ENCODE measurements at places on chromosomes 16 and 17. TPM values are rescaled to one million over a fixed set of nuclear protein-coding genes. Genes with fewer than 3 reads are reported as not detected.
A peak's percentile ranks its signal among the peaks of the same experiment; 100 is the strongest.

ABCA6 gene
- total RNA-seq = not detected

ZNF319 gene
- total RNA-seq = 6.6 TPM

CCL2 gene
- total RNA-seq = 1.4 TPM

ST6GALNAC2 gene
- 0.46 TPM for total RNA-seq

ARHGAP23 gene
- 96.3 TPM for total RNA-seq

RHBDL1 gene
- total RNA-seq = 7.6 TPM

USP43 gene
- 5.5 TPM for total RNA-seq

MRC2 gene
- total RNA-seq = 18.7 TPM

- no peaks in the 10 kb centered on the region for H3K4me1 ChIP-seq
- H3K4me3 ChIP-seq = no peak overlapping the region
- no peak for DNase-seq
- peaks cover 22% of the 10 kb centered on the region for H3K36me3 ChIP-seq
Observed at GRCh38 chr16:11768849-11769248, 26.2 kb upstream of the TXNDC11 start.

GRCh38 chr17:322006-322780 lies 30.4 kb downstream of the RPH3AL start:
- H3K27me3 ChIP-seq = no peaks in the 10 kb centered on the region
- peak overlapping the region; percentile 10 for H3K4me3 ChIP-seq
- H3K36me3 ChIP-seq = peaks cover 11% of the 10 kb centered on the region
- no peak overlapping the region for H3K27ac ChIP-seq
- peak; percentile 35 for DNase-seq

GRCh38 chr17:58595194-58595792 lies 80.9 kb upstream of the MTMR4 start:
- H3K36me3 ChIP-seq = no peaks in the 10 kb centered on the region
- H3K4me1 ChIP-seq = no peaks in the 10 kb centered on the region
- H3K4me3 ChIP-seq = no peak overlapping the region
- no peak for DNase-seq

GRCh38 chr17:13540546-13540945 lies 61.2 kb downstream of the HS3ST3A1 start:
- H3K4me3 ChIP-seq = no peak overlapping the region
- H3K4me1 ChIP-seq = no peaks in the 10 kb centered on the region
- H3K27me3 ChIP-seq = no peaks in the 10 kb centered on the region
- H3K36me3 ChIP-seq = no peaks in the 10 kb centered on the region
- no peak overlapping the region for H3K27ac ChIP-seq

DNA sequence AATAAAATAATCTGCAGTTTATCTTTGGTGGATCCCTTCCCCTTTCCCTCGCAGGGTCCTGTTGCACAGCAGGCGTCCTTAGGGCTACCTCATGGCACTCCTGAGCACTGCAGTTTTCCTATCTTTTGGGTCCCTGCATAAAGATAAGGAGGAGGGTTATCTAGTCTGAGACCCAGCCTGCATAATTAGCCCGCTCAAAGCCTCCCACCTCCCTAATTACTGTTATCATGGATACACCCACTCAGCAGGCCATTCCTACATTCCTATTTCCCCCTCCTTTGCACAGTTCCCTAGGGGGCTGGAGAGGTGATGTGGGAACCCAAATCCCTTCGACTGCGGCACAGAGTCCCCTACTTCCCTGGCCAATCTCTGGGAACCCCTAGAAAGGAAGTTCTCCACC lies 5.1 kb upstream of the CLUH start:
- DNase-seq = no peak
- H3K27me3 ChIP-seq = no peaks in the 10 kb centered on the region
- H3K27ac ChIP-seq = no peak overlapping the region
- peaks cover 2% of the 10 kb centered on the region for H3K36me3 ChIP-seq

- H3K27me3 ChIP-seq = no peaks in the 10 kb centered on the region
- H3K27ac ChIP-seq = no peak overlapping the region
- no peak for DNase-seq
- no peaks in the 10 kb centered on the region for H3K4me1 ChIP-seq
- H3K36me3 ChIP-seq = no peaks in the 10 kb centered on the region
Observed at GRCh38 chr16:89048090-89048725, 45.4 kb upstream of the ACSF3 start.

- no peak overlapping the region for H3K4me3 ChIP-seq
- H3K36me3 ChIP-seq = peaks cover 14% of the 10 kb centered on the region
- H3K4me1 ChIP-seq = no peaks in the 10 kb centered on the region
- H3K27me3 ChIP-seq = no peaks in the 10 kb centered on the region
Observed at GRCh38 chr17:76612977-76613851, 27.6 kb upstream of the ST6GALNAC2 start.

DNA sequence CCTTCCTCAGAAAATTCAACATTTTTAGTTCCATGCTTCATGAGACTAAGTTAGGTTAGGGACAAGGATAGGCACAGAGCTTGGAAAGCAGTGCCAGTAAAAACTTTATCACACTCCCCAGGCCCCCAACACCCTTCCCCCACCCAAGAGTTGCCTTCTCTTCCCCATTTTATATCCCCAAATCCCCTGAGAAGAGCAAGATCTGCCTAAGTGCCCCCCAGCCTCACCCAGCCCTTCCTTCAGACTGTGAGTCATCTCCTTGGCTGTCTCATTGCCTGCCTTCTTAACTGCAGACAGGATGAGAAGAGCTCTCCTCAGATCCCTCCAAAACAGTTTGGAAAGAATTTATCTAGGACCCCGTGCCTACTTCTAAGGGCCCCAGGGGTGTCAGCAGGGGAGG lies 55.8 kb downstream of the NEUROD2 start:
- no peaks in the 10 kb centered on the region for H3K36me3 ChIP-seq
- H3K4me1 ChIP-seq = peaks cover 2% of the 10 kb centered on the region

GRCh38 chr17:58416937-58417299 lies 416 bp downstream of the RNF43 start:
- H3K4me1 ChIP-seq = no peaks in the 10 kb centered on the region
- no peak overlapping the region for H3K27ac ChIP-seq
- no peaks in the 10 kb centered on the region for H3K27me3 ChIP-seq
- no peaks in the 10 kb centered on the region for H3K36me3 ChIP-seq
- DNase-seq = no peak
- peak overlapping the region; percentile 56 for H3K4me3 ChIP-seq

- H3K27me3 ChIP-seq = no peaks in the 10 kb centered on the region
- DNase-seq = peak; percentile 89
- no peak overlapping the region for H3K27ac ChIP-seq
- H3K4me3 ChIP-seq = peak overlapping the region; percentile 42
Observed at GRCh38 chr17:44376124-44376523, 12.5 kb upstream of the FAM171A2 start.

DNA sequence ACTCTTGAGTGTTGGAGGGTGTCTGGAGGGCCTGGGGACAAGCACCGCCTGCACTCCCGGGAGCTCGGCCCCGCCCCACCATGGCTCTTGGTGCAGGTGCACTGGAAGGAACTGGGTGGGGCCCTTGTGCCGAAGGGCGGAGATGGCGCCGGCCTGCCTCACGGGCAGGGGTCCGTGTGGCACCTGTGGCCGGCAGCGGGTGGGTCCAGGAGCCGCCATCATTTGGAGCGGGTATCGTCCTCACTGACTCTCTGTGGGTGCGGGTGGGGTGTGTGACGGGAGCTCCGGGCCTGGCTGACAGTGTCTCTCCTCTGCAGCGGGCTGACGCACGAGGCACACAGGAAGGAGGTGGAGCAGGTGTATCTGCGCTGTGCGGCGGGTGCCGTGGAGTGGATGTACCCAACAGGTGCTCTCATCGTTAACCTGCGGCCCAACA lies 5.2 kb downstream of the METRNL start:
- H3K27ac ChIP-seq = no peak overlapping the region
- peaks cover 7% of the 10 kb centered on the region for H3K27me3 ChIP-seq
- peaks cover 11% of the 10 kb centered on the region for H3K4me1 ChIP-seq
- H3K36me3 ChIP-seq = peaks cover 24% of the 10 kb centered on the region
- H3K4me3 ChIP-seq = no peak overlapping the region
- no peak for DNase-seq

GRCh38 chr16:31099860-31100638 lies 5.5 kb upstream of the VKORC1 start:
- H3K4me3 ChIP-seq = no peak overlapping the region

DNA sequence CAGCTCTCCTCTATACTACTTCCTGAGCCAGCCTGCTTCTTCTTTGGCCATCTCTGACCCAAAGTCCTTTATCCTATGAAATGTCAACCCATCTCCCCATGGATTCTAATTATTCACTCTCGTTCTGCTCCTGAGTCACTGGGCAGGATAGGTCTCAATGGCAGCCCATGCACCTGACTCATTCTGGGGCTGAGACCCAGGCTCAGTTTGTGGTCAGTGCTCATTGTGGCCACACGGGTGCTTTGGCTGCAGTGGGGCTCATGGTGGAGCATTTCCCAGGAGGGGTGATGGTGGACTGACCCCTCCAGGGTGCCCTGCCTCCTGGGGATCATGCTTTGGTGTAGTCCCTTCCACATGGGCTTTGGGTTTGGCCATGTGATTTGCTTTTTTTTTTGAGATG lies 154.8 kb upstream of the WSCD1 start:
- H3K4me3 ChIP-seq = no peak overlapping the region
- no peaks in the 10 kb centered on the region for H3K36me3 ChIP-seq
- no peak overlapping the region for H3K27ac ChIP-seq
- peak; percentile 15 for DNase-seq
- H3K4me1 ChIP-seq = peaks cover 3% of the 10 kb centered on the region

- H3K36me3 ChIP-seq = no peaks in the 10 kb centered on the region
- no peak overlapping the region for H3K27ac ChIP-seq
- no peaks in the 10 kb centered on the region for H3K27me3 ChIP-seq
- peak; percentile 89 for DNase-seq
Observed at GRCh38 chr17:64056269-64057005, 36.0 kb upstream of the ICAM2 start.

GRCh38 chr17:57550668-57551315 lies 194.3 kb downstream of the CCDC182 start:
- no peaks in the 10 kb centered on the region for H3K27me3 ChIP-seq
- no peak for DNase-seq
- H3K4me3 ChIP-seq = peak overlapping the region; percentile 52
- no peaks in the 10 kb centered on the region for H3K36me3 ChIP-seq

DNA sequence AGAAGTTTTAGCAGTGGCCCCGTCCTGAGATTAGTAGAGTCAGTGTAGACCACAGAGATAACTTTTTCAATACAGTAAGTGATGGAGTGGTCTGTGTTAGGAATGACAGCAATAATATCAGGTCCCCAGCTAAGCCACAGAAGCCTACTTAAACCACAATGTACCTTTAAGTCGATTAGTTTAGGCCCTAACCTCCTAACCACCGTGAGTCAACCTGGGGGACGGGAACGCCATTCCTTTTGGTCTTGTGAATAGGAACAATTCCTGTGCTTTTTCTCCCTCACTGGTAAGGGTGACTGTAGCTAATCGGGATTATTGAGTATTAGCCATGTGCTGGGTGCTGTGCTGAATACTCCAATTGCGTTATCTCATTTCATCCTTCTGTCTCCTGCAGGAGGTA lies 14.0 kb downstream of the YPEL2 start:
- no peak overlapping the region for H3K27ac ChIP-seq
- no peaks in the 10 kb centered on the region for H3K27me3 ChIP-seq
- no peak for DNase-seq
- no peaks in the 10 kb centered on the region for H3K4me1 ChIP-seq
- no peaks in the 10 kb centered on the region for H3K36me3 ChIP-seq
- no peak overlapping the region for H3K4me3 ChIP-seq

DNA sequence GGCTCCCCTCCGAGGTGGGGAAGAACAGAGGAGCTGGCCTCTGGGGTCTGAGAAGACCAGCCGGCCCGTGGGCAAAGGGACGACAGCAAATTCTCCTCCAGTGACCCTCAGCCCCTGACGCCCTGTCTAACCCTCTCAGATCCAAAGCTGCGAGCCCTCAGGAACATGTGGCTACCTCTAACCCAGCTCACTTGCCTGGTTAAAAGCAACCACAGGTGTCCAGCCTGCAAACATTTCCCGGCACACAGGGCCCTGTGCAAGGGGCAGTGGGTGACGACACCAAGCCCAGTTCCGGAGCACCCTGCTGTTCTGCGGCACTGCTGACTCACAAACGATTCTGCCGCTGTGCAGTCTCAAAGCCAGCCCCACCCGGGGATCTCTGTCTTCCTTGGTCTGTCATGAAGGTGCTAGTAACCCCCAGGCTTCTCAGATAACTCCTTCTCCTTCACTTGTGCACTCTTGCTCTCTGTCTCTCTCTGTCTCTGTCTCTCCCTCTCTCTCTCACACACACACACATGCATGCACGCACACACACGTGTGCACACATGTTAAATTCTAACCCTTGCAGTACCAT lies 23.0 kb downstream of the WNT3 start:
- peaks cover 7% of the 10 kb centered on the region for H3K36me3 ChIP-seq
- no peak overlapping the region for H3K4me3 ChIP-seq
- H3K27me3 ChIP-seq = no peaks in the 10 kb centered on the region
- H3K27ac ChIP-seq = no peak overlapping the region
- DNase-seq = no peak

GRCh38 chr17:45398800-45399199 lies 33.9 kb downstream of the ARHGAP27 start:
- H3K27me3 ChIP-seq = no peaks in the 10 kb centered on the region
- peak; percentile 53 for DNase-seq
- H3K36me3 ChIP-seq = peaks cover 13% of the 10 kb centered on the region
- no peak overlapping the region for H3K4me3 ChIP-seq
- peaks cover 2% of the 10 kb centered on the region for H3K4me1 ChIP-seq

- no peak for DNase-seq
- no peak overlapping the region for H3K4me3 ChIP-seq
- H3K4me1 ChIP-seq = no peaks in the 10 kb centered on the region
- H3K27ac ChIP-seq = no peak overlapping the region
- H3K27me3 ChIP-seq = no peaks in the 10 kb centered on the region
Observed at GRCh38 chr17:56305007-56305406, 151.7 kb downstream of the ANKFN1 start.

- no peaks in the 10 kb centered on the region for H3K36me3 ChIP-seq
- no peak overlapping the region for H3K4me3 ChIP-seq
- H3K27me3 ChIP-seq = no peaks in the 10 kb centered on the region
- DNase-seq = no peak
- H3K27ac ChIP-seq = no peak overlapping the region
Observed at GRCh38 chr17:70206361-70207010, 37.2 kb downstream of the KCNJ2 start.

DNA sequence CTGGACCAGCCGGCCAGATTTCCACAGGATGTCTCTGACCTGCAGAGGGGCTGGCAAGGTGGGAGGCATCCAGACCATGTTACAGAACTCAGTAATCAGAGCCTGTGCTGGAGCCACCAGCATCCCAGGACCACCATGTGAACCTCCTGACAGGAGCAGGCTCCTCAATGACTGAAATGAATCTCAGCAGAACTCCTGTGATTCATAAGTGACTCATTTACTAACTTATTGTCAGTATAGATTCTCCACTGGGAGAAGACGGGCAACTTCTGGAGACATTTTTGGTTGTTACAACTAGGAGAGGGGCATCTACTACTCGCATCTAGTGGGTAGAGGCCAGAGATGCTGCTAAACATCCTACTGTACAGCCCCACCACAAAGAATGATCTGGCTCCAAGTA lies 3.1 kb upstream of the WWOX start:
- no peaks in the 10 kb centered on the region for H3K36me3 ChIP-seq
- peaks cover 4% of the 10 kb centered on the region for H3K27me3 ChIP-seq
- no peak overlapping the region for H3K4me3 ChIP-seq
- DNase-seq = no peak
- H3K27ac ChIP-seq = no peak overlapping the region
- H3K4me1 ChIP-seq = no peaks in the 10 kb centered on the region

DNA sequence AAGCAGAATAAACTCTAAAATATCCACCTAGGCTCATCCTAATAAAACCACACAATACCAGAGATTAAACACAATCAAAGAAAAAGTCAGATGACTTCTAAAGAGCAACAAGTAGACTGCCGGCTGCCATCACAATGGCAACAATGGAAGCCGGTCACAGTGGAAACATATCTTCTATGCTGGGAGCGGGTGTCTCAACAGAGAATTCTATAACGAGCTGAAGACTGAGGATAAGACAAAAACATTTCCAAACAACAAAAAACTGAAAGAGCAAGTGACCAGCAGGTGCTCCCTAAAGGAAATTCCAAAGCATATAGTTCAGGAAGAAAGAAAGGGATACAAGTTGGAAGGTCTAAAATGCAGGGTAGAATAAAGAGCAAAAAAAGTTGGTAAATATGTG lies 8.9 kb downstream of the NSMCE1 start:
- no peak overlapping the region for H3K27ac ChIP-seq
- no peak overlapping the region for H3K4me3 ChIP-seq
- peaks cover 3% of the 10 kb centered on the region for H3K4me1 ChIP-seq
- peaks cover 2% of the 10 kb centered on the region for H3K36me3 ChIP-seq

Data from H9 (cell line).